ENCODE measurements at places on chromosomes 2 and 18.

GRCh38 chr2:173436088-173436487 lies 81.4 kb downstream of the CDCA7 start:
- DNase-seq, result no peak

- no peak for DNase-seq
These were observed 1195.7 kb upstream of the ZEB2 start for GRCh38 chr2:145715601-145716000.

- DNase-seq, result no peak
These were observed 57.3 kb upstream of the PHLPP1 start for GRCh38 chr18:62658028-62658427.

- DNase-seq, result peak; percentile 90
These were observed 39.6 kb downstream of the HS1BP3 start for GRCh38 chr2:20611077-20611843.

DNA sequence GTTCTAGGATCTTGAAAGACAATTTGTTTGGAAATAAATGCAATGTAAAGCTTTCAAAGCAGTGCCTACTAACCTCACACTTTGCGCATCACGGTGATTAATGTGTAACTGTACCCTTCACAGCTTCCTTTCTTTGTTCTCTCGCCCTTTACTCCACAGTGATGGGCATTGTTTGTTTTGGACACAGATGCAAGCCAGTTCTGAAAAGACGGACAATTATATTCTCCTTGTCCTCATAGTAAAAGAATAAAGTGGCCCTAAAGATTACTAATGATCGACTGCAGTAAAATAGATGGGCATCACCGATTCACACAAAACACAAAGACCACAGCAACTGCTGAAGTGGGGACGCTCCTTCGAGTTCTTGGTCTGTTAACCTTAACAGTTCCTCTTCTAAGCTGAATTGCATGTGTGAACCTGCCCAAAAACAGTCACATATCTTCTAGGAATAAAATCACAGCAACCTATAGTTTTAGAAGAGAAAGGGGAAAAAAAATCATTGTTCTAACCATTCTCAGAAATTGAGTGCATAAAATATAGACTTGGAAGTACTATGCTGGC lies 7.7 kb downstream of the L3MBTL4 start:
- DNase-seq, result no peak

DNA sequence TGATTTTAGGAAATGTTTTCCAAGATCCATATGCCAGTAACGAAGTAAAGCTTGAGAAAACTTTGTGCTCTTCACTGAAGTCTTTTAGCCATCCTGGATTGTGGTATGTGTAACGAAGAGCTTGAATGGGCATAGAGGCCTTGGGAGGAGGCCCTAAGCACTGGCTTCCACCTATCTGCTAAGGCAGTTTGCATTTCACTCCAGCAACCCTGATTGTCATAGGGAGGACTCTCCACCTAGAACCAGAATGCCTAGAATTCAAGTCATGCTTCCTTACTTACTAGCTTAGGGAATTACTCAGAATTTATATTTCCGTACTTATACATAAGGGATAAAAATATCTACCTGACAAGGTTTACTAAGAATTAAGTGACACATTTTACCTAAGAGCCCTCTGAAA lies 451.5 kb downstream of the FBXO15 start:
- DNase-seq, result no peak

Measured in smooth muscle cell of the brain vasculature (primary cell).